ENCODE measurements at places on chromosomes 7 and 10.

- DNase-seq = no peak
Observed at GRCh38 chr7:106070201-106070551, 41.9 kb downstream of the SYPL1 start.

DNA sequence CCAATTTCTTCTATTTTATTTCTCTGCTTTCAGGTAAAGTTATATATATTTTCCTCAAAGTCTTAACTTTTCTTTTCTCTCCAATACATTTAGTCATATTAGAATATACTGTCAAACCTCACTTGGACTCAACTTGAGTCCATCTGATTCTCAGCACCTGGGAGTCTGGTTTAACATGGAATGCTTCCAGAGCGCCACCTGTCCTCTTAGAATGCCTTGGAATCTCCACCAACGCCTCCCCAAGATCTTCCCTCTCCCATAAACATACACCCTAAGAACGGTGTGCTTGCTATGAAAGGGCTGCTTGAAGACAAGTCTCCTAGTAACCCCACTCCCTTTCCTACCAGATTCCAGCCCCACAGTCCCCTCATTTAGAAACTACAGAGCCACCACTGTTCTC lies 229.1 kb upstream of the MKLN1 start:
- DNase-seq = no peak

GRCh38 chr7:92653136-92653535 lies 62.9 kb upstream of the FAM133B start:
- no peak for DNase-seq

- DNase-seq = no peak
Observed at GRCh38 chr10:80709866-80710265, 172.2 kb downstream of the SH2D4B start.

GRCh38 chr7:140165422-140165821 lies 11.4 kb downstream of the KDM7A start:
- DNase-seq = no peak

- no peak for DNase-seq
Observed at GRCh38 chr7:70355198-70356020, 757.1 kb downstream of the AUTS2 start.

GRCh38 chr7:120949393-120949911 lies 1.1 kb upstream of the ING3 start:
- peak; percentile 28 for DNase-seq

- DNase-seq = no peak
Observed at GRCh38 chr10:70119197-70119596, 13.4 kb downstream of the AIFM2 start.

DNA sequence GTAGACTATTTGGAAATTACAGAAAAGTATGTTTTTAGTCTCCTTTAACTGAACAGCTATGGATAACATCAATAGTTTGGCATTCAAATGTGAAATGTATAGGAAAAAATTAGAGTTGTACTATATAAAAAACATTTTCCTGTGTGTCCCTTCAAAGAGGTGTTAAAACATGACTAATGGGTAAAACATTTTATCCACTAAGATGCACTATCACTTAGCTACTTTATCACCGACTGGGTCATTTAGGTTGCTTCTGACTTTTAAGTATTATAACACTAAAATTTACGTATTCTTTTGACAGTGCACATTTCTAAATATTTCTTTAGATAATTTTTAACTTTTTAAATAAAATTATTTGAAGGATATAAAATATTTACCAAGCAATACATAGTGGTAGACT lies 77.6 kb downstream of the UBE2H start:
- no peak for DNase-seq

DNA sequence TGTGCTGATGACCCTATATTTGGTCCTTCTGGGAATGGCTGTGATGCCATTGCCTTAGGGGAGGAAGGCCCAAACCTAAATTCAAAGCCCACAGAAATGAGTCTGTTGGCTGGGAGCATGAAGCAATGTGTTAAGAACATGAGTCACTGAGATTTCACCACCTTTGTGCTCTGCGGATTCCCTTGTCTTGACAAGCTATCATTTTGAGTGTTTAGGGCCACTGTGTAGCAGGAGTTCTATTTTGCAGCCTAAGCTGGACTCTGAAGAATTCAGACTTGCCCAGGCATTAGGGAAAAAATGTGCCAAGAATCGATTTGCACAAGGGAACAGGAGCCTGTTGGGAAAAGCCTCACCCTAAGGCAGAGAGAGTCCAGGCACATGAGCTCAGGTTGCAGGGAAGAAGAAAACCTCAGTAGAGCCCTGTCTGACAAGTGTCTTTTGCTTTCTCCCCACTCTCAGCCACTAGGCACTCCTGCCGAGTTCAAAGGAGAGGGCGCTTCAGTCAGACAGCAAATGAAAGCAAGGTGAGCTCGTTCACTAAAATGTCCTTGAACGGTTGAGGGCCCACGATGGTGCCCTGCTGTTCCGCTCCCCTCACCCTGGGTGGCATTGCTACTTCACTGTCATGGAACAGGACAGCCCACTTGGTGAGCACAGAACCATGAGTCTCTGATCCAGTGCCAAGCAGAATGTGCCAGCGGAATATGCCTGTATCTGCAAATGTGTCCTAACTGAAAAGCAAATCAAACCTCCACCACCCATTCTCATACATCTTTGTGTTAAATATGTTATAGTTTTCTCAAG lies 93.6 kb downstream of the PRLHR start:
- DNase-seq = no peak
